Islet precursor cell (in vitro differentiated cells): ENCODE measurements at places on chromosomes 16 and 17.

DNA sequence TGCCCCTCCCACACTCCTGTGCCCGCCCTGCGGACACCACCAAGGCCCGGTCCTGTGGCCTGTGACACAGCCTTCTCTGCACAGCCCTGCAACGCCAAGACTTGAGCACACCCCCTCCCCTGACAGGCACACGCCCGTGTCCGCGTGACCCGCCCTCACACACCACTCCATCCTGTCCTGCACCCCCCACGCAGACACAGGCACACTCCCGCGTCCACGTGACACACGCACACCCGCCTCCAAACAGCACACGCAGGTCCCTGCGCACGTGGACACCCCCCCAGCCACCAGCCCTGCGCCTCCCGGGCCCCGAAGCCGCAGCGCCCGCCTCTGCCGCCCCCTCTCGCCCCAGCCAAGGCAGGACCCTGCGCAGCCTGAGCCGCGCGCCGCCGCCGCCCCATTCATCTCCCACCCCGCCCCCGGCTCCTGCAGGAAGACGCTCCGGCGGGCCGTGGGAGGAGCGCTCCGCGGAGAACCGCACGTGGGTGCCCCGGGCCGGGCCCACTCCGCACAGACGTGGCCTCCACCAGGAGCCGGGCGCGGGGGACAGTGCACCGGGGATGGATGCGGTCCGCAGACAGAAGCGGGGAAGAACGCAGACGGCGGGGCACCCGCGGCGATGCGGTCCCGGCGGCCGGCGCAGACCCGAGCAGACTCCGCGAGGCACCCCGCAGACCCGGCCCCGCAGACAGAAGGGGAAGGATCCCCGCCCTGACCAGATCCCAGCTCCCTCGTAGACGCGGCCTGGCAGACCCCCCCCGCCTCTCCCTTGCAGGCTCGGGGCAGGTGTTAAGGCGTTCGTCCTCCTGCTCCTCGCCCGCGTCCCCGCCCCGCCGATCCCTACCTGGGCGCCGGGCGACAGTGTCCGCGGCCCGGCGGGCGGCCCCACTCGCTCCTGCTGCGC, 506 bp downstream of the CAMKK1 start:
- DNase-seq: peak; percentile 89

DNA sequence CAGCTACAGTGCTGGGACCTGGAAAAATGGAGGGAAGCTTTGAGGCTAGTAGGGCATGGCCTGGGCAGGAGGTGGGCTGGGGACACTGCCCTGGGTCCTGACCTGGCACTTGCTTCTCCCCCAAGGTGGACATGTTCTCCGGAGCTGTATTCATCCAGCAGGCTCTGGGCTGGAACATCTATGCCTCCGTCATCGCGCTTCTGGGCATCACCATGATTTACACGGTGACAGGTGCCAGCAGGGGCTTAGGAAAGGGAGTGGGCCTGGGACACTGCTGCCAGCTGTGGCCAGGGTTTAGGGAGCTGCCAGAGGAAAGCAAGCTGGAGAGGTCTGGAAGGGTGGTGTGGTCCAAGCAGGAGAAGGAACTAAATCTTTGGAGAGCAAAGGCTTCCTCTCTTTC, 3.1 kb downstream of the SLC5A2 start:
- no peak for DNase-seq

DNA sequence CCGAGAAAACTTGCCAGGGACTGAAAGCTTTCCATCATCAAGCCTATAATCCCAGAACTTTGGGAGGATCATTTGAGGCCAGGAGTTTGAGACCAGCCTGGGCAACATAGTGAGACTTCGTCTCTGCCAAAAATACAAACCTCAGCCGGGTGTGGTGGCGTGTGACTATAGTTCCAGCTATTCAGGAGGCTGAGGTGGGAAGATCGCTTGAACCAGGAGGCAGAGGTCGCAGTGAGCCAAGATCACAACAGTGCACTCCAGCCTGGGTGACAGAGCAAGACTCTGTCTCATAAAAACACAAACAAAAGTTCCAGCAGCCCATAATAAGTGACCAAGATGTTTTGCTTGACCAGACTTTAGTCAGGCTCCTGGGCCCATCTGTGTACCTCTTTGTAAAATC, 1.9 kb downstream of the MEAK7 start:
- peak; percentile 40 for DNase-seq

- DNase-seq: no peak
Measured at GRCh38 chr17:21400816-21401593, 24.8 kb downstream of the KCNJ12 start.

DNA sequence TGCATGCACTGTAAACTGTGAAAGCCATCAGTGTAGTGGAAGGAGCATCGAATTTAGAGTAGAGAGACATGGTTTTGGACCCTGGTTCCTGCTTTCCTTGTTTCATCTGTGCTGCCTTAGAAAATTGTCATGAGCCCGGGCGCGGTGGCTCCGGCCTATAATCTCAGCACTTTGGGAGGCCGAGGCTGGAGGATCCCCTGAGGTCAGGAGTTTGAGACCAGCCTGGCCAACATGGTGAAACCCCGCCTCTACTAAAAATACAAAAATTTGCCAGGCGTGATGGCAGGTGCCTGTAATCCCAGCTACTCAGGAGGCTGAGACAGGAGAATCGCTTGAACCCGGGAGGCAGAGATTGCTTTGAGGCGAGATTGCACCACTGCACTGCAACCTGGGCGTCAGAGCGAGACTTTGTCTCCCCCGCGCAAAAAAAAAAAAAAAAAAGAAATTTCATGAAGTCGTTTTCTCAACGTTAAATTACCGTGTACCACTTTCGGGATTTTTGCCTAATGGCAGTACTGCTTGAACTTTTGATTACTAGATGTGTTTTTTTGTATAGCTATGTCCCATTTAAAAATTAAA, 912 bp downstream of the COQ7 start:
- DNase-seq: no peak

DNA sequence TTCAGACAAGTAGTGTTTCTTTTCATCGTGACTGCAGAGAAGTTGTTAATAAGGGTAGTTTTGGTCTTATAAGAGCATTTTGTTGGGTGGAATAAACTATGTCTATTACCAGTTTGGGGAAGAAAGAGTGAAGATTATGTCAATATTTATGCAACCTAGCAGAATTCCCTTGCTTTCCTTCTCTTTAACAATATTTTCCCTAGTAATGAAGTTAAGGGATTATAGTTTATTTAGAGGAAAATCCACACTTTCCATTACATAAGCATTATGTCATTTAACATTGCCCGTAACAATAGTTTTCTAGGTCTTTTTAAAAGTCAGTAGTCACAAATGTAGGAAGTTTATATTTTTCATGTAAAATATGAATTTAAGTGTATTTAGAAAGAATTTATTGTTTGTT, 2.5 kb upstream of the MAF start:
- DNase-seq: no peak

DNA sequence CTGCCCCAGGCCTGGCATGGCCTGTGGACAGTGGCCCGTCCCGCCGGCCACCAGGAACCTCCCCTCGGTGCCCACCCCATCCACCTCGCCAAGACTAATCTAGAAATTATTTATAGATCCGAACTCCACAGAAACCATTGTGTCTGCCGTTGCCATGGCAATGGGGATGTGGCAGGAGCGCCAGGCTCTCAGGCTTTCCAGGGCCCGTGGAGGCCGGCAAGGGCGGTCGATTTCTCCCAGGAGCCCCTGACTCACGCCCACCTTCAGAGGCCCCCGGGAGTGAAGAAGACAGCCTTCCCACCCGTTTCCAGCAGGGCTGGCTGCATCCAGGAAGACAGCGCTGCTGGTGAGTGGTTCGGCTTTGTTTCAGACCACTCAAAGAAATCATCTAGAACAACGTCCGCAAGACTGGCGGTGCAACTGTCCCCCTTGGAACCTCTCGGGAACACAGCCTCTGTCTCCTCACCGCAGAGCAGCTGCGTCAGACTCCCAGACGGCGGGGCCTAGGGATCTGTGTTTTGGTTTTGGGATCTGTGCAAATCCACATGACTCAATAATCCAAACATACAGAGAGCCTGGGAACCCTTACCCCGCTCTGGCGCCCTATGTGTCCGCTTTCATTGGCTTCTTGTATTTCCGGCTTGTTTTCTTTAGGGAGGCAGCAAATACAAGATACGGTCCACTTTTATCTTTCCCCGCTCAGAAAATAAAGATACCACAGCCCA, 48.5 kb upstream of the ZCCHC14 start:
- no peak for DNase-seq

- DNase-seq: no peak
Measured at GRCh38 chr16:57955572-57956188, 15.2 kb downstream of the CNGB1 start.

- DNase-seq: no peak
Measured at GRCh38 chr16:54974367-54974766, 43.7 kb downstream of the IRX5 start.

DNA sequence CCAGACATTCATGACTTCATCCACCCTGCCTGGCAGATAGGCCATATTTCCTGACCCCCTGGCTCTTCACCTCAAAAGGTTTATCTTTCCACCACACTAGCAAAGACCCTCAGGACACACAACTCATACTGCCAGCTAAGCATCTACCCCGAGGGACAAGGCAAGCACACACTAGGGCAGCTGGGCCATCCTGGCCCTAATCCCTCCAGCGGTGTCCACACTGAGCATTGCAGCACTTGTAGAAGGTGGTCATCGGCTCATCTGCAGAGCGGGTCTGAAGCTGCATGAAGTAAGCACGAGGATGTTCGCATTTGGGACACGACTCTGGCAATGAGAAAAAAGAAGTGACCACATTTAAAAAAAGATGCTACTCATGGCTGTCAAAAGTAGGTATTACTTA, 6.2 kb downstream of the POLR3K start:
- no peak for DNase-seq

DNA sequence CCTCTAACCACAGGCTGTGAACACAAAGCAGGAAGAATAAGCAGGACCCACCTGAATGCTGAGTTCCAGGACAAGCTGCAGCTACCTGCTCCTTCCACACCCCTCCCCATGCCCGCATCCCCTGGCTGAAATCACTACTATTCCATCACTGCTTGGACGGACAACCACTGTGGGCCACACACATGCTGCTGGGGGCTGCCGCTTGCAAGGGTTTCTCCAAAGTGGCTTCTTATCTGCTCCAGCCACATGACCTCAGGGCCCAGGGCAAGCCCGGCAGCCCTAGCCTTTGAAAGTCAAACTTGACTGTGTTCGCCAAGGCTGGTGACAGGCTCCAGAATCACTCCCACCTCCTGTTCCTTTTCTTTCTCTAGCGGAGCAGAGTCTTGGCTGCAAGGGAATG, 18.4 kb downstream of the FA2H start:
- DNase-seq: no peak

- DNase-seq: peak; percentile 38
Measured at GRCh38 chr16:49615576-49615975, 240.3 kb downstream of the ZNF423 start.

- DNase-seq: peak; percentile 63
Measured at GRCh38 chr17:60720763-60721531, 43.3 kb downstream of the BCAS3 start.

- peak; percentile 83 for DNase-seq
Measured at GRCh38 chr16:55329791-55330428, 5.9 kb downstream of the IRX6 start.

DNA sequence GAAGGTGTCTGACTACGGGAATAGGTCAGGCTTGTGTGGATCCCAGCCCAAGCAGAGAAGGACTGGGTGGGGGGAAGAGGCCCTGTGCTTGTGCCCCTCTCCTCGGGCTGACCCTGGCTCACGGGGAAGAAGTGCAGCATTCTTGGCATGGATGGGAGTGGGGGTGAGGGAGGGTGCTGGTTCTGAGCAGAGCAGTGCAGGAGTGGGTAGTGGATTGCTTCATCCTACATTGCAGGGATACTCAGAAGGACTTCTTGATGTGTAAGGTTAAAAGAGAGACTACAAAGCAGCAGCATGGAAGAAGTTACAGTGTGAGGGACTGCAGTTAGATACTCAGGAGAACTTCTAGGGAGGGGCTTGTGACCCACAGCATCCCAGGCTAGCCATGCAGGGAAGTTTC, 2.1 kb downstream of the ARHGAP23 start:
- DNase-seq: no peak

DNA sequence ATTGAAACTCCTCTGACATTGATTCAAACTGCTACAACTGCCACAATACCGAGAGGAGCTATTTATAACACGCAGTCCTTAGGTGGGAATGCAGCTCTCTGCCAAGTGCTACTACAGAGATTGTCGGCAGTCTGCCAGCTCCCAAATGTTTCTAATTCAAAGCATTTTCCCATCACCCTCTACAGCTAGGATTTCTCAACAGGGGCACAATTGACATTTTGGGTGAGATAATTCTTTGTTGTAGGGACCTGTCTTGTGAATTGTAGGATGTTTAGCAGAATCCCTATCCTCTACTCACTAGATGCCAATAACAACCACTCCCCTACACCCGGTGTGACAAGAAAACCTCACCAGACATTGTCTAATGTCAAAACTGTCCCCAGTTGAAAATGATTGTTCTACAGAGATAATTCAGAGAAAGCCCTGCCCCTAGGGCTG, 7.8 kb upstream of the N4BP1 start:
- DNase-seq: no peak

GRCh38 chr17:48392857-48393256, 37.2 kb downstream of the SKAP1 start:
- DNase-seq: peak; percentile 45

DNA sequence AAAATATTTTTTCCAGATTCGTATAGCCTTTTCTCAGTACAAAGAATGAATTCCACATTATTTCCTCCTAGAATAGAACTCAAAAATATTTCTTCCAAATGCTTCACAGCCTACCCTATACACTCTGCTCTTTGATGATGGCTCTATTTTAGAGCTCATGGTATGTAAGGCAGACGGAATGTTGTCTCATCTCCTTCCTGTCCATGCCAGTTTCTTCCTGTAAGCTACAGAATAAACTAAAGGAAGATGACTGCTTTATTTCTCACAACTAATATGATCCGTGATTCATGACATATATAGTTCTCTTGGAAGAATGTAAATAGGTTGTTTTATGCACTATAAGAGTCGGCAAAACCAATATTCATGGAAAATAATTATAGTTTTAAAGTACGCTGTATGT, 723.1 kb downstream of the CDH11 start:
- DNase-seq: no peak

GRCh38 chr17:5587438-5588032, 3.2 kb upstream of the NLRP1 start:
- peak; percentile 71 for DNase-seq

DNA sequence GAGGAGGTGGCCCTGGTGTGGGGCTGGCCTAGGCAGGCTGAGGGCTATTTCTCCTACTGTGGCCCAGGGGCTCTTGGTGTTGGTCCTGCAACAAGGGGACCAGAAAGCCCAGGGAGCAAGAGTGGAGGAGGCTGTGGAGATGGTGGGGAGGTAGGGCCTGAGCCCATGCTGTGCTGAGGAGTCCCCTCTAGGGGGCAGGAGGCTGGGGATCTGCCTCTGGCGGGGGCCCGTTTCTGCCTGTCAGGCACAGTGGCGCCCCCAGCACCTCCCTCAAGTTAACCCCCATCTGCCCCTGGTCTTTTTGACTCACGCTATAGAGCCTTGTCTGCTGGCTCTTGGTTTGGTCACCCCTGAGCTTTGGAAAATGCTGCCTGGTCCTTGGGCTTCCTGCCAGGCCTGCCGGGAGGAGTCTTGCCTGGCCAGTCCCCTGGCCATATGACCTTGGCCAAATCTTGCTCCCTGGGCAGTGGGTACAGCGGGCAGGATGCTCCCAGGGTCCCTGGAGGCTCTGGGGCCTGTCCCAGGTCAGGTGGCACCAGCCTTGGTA, 5.9 kb downstream of the BAIAP2 start:
- DNase-seq: no peak

- DNase-seq: peak; percentile 43
Measured at GRCh38 chr17:80804466-80804865, 187.2 kb upstream of the CHMP6 start.
